DMS79 treated with DMSO at 0.1 percent for 48 hours (cell line): ENCODE measurements at places on chromosomes 11 and 22.

DNA sequence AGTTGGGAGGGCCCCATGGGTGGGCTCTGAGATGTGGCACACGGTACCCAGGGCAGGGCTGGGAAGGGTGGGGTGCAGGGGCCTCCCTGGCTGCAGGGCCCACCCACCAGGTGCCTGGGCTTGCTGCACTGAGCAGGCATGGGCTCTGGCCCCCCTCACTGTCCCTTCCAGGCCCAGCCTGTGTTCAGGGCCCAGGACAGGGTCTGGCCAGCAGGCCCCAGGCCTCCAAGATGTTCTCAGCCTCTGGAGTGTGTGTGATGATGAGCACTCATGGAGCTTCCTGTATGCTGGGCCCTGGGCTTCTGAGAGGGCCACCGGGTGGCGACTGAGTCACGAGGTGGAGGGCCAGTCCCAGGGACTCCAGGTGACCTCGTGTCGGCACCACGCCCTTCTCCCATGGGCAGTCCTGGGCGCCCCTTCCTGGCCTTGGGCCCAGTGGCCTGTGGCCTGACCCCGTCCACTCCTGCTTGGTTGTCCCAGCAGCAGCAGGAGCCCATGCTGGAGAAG lies 55.9 kb upstream of the CCDC188 start:
- no peak for DNase-seq

DNA sequence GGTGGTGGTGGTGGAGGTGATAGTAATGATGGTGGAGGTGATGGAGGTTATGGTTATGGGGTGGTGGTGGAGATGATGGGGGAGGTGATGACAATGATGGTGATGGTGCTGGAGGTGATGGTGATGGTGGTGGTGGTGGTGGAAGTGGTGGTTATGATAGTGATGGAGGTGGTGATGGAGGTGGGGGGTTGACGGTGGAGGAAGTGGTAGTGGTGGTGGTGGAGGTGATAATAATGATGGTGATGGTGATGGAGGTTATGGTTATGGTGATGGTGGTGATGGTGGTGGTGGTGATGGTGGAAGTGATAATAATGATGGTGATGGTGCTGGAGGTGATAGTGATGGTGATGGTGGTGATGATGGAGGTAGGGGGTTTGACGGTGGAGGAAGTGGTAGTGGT lies 16.9 kb upstream of the WNT7B start:
- no peak for DNase-seq

GRCh38 chr22:40180403-40180802 lies 2.7 kb downstream of the TNRC6B start:
- no peak for DNase-seq

- no peak for DNase-seq
Observed at GRCh38 chr22:35892192-35892591, 136.4 kb downstream of the RBFOX2 start.

DNA sequence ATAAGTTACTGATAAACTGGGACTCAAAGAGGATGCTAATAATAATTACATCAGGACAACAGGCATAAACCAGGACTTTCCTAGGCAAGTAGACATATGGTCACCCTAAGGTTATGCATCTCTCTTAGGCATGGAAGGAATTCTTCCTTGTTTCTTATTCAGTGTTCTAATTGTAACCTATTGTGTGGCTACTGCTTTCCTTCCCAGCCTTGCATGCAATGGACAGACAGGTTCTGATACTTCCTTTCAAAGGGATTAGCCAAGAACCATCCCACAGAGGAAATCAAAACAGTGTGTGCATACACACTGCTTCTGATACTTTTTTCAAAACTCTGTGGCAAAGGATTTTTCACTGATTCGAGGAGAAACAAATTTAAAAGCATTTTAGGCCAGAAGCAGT lies 48.3 kb downstream of the RRAS2 start:
- no peak for DNase-seq

DNA sequence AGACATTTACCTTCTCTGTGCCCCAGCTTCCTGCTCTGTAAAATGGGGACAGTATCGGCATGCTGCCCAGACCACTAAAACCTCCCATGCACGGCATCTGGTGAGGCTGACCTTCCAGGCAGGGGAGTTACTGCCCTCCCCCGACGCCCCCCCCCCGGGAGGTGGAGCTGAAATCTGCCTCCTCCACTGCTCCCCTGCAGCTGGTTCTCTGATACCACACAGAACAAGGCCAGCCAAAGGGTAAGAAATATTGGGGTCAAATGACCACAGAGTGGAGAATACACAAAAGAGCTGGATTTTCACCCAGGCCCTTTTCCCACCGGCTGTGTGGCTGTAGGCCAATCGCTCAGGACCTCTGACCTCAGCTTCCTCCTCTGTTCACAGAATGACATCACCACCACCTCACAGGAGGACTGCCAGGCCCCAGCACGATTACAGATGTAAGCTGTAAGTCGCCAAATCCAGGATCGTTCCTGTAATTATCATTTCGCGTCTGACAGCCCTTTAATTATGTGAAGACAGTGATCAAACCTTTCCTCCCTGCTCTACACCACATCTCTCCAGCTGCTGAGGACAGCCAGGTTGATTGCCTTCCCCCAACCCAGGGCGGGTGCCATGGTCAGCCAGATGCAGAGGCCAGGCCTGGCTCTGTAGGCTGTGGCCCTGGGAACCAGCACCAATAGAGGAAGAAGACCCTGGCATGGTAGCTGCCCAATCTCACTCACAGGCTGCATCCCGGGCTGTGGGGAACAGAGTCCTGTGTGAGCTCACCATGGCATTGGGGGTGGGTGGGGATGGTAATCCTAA lies 35.7 kb upstream of the KLHL35 start:
- no peak for DNase-seq

DNA sequence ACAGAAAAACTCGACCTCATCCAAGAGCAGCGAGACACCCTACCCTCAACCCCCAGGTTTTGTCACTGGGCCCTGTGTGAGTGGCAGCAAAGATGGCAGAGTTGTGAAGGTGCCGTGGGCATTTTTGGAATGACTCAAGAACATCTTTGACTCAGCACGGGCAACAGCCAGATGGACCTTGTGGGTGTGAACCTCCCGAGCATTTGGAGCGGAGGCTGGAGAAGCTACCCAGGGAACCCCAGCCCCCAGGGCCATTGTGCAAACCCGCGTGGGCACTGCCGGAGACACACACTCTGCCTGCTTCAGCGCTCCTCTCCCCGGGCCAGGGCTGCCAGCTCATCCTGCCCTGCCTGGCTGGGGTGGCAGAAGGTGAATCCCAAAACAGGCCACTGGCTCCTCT lies 66.1 kb downstream of the PANX1 start:
- DNase-seq: no peak

DNA sequence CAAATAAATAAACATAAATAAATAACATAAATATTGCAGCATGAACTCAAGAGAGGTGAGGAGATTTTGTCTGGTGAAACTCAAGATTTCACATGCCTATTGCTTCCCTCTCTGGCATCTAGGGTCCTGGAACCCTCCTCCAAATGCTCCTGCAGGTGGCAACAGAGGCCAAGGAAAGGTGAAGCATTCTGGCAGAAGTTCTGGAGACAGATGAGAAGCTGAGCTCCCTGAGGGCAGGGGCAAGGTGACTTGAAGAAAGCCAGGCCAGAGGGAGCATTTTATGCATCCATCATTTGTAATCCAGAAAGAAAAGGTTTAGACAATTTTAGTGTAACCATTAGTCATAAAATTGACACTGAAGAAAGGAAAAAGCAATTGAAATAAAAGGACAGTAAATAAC lies 64.9 kb downstream of the ENDOD1 start:
- peak; percentile 63 for DNase-seq

GRCh38 chr22:36644333-36644757 lies 59.2 kb downstream of the CACNG2 start:
- DNase-seq: no peak

DNA sequence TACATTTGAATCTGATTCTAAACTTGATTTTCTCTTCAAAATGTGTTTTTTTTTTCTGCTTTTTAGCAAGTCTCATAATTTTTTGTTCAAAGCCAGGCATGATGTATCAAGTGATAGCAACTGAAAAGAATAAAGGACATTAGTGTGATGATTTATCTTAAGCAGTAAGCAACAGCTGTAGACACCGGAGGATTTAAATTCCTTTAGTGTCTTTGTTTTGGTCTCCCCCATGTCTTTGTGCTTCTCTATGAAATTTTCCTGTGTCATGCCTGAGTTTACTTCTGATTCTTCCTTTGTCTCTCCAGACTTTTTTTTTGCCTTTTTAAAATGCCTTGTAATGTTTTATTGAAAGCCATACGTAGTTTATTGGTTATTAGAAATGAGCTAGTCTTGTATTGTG lies 934.2 kb upstream of the RAG2 start:
- DNase-seq: no peak

DNA sequence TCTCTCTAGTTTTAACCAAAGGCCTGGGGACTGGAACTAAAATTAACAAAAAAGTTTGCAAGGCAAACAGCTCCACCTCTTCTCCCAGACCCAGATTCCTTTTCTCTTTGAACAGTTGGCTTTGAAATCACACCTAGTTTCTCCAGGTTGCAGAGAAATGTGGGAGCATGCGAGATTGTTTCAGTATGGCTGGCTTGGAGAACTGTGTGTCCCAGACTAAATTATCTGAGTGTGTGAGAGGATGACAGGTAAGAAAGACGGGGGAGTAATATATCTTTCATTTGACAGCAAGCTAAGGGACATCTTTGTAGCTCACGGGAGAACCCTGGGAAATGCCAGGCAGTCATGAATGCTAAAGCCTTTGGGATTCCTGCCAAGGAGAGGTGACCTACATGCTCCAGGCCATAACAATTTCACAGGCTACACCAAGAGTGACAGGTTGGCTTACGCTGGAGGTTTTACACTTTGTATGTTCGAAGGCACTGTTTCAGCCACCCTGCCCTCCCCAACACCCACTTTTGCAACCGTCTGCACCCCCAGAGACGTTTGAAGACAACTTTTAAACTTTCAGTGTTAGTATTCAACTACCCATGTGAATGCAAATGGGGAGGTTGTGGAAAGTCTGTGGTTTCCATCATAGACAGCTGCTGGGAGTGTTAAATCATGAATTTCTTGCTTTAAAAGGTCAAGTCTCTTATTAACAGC lies 109.3 kb upstream of the SNX19 start:
- peak; percentile 15 for DNase-seq

- no peak for DNase-seq
Observed at GRCh38 chr11:133547808-133548494, 15.7 kb upstream of the OPCML start.

DNA sequence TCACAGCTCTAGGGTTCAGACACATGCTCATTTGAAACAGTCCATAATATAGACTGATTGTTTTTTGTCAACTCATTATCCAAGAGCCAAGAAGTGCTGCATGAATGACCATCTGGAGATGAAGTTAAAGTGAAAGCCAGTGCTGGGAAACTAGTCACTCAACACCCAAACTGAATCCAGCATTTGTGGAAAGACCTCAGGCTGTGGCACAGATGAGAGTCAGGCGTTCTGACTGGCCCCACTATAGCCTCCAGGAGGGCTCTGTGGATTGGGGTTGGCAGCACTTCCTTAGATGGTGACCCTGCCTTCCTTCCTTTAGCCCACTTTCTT lies 2.1 kb downstream of the FEZ1 start:
- DNase-seq: no peak

- peak; percentile 6 for DNase-seq
Observed at GRCh38 chr11:69274531-69275016, 19.4 kb upstream of the MYEOV start.

- peak; percentile 80 for DNase-seq
Observed at GRCh38 chr11:33802194-33802950, 28.1 kb upstream of the FBXO3 start.

- DNase-seq: no peak
Observed at GRCh38 chr11:74434528-74434927, 32.8 kb downstream of the KCNE3 start.

- peak; percentile 22 for DNase-seq
Observed at GRCh38 chr22:30453731-30454510, 17.9 kb downstream of the SEC14L3 start.

- DNase-seq: no peak
Observed at GRCh38 chr11:119974467-119974866, 163.4 kb downstream of the TRIM29 start.

GRCh38 chr11:76188873-76189272 lies 17.4 kb downstream of the WNT11 start:
- DNase-seq: no peak

- peak; percentile 7 for DNase-seq
Observed at GRCh38 chr11:82837650-82838049, 62.6 kb downstream of the PRCP start.

- DNase-seq: no peak
Observed at GRCh38 chr11:111524056-111524455, 9.5 kb downstream of the HOATZ start.

GRCh38 chr11:72405009-72405408 lies 29.3 kb downstream of the CLPB start:
- DNase-seq: no peak

- DNase-seq: no peak
Observed at GRCh38 chr22:44906248-44906936, 103.4 kb downstream of the PHF21B start.

DNA sequence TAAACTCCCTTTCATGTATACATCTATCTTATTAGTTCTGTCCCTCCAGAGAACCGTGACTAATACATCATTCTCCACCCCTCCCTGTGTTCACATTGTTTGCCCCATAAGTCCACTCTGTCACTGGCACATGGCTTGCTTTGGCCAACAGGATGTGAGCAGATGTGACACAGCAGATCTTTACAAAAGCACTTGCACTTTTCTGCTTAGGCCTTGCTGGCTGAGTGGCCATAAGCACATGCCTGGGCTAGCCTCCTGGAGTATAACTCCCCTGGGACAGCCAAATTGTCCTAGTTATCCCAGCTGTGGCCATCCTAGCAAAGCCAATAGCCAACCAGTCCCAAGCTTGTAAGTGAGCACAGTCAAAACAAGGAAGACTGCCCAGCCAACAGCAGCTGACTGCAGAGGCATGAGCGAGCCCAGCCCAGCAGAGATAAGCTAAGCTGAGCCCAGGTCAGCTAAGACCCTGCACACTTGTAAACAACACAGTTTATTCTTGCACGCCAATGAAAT lies 9.7 kb upstream of the RCN1 start:
- DNase-seq: peak; percentile 49

GRCh38 chr11:61844909-61845565 lies 16.9 kb downstream of the FADS2 start:
- DNase-seq: no peak

DNA sequence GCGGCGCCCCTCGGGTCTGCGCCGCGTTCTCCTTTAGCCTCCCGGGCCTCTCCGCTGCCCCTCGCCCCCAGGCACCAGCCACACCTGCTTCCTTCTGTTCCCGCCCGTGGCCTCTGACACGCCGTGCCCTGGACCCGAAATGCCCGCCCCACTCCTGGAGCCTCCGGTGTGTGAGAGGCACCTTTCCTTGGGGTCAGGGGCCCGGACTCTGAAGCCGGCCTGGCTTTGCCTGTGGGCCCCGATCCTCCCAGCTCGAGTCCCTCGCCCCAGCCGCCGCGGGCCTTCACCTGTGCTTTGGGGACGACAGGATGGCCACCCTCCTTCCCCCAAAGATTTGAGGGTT lies 661 bp upstream of the CDPF1 start:
- DNase-seq: no peak

GRCh38 chr11:57377107-57377506 lies 3.8 kb downstream of the PRG3 start:
- DNase-seq: no peak

- DNase-seq: no peak
Observed at GRCh38 chr11:16749666-16750065, 11.2 kb downstream of the C11orf58 start.
